ENCODE measurements at places on chromosomes 2 and 18. TPM values are rescaled to one million over a fixed set of nuclear protein-coding genes. Genes with fewer than 3 reads are reported as not detected.

ASB18 gene
- not detected for total RNA-seq

ATP5F1A gene
- 591 TPM for total RNA-seq

B3GNT7 gene
- 0.17 TPM for total RNA-seq

GPAT2 gene
- total RNA-seq: 3.9 TPM

IKZF2 gene
- total RNA-seq: 8.2 TPM

Data from fibroblast of lung (primary cell).